ENCODE measurements at places on chromosomes 11 and 22.

DNA sequence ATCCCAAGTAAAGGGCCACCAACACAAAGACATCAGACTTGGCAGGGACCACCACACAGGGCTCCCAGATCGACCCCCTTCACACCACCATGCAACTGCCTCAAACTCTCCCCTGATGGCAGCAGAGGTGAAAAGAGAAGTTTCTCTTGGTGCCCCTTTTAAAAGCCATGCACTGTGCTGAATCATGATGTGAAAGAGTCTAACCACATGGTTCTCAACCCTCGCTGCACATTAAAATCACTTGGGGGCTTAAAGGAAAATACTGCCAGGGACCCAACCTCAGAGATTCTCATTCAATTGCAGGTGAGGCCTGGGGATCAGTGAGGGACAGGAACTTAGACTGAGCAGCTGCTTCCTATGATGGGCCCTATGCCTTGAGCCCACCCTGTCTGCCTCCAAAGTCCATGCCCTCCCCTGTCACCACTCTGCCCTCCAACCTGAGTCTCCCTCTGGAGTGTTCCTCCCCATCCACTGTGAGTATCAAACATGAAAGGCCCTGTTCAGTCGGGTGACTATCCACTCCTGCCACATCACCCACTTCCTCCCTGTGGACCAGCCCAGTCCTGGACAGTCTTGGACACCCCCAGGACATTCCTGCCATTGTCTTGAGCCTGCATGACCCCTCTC, 40.8 kb downstream of the PLEKHA7 start:
- no peak for DNase-seq

GRCh38 chr11:13033760-13034533, 24.8 kb downstream of the RASSF10 start:
- no peak for DNase-seq

GRCh38 chr22:25494774-25495173, 69.7 kb upstream of the GRK3 start:
- no peak for DNase-seq

- DNase-seq, result no peak
These were observed 34.2 kb downstream of the MRGPRD start for GRCh38 chr11:68946416-68947090.

All from NCI-H2171 (cell line).